ENCODE measurements at places on chromosomes 7 and 10. TPM values are rescaled to one million over a fixed set of nuclear protein-coding genes. Genes with fewer than 3 reads are reported as not detected.

GRCh38 chr10:86362586-86363183 is 3.9 kb downstream of the GRID1 start:
- DNase-seq = no peak

DNA sequence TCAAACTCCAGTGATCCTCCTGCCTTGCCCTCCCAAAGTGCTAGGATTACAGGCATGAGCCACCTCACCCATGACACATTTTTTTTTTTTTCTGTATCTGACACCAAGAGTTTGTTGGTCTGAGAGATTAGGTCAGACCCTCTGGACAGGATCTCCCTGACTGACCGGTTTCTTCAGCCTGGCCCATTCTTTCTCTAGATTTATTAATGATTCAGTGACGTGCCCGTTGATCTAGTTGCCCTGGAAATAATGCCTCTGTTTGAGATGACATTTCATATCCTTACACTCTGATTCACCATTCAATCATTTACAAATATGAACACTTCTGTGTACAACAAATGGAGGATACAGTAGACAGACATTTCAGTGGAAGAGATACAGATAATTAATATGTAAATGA is 1.4 kb upstream of the ZNF212 start:
- DNase-seq = no peak

- peak; percentile 74 for DNase-seq
Measured at GRCh38 chr7:131071786-131072504, 255.7 kb upstream of the MKLN1 start.

- DNase-seq = no peak
Measured at GRCh38 chr10:121250995-121251764, 347.1 kb downstream of the FGFR2 start.

CYP26A1 gene
- not detected for polyA plus RNA-seq

DNA sequence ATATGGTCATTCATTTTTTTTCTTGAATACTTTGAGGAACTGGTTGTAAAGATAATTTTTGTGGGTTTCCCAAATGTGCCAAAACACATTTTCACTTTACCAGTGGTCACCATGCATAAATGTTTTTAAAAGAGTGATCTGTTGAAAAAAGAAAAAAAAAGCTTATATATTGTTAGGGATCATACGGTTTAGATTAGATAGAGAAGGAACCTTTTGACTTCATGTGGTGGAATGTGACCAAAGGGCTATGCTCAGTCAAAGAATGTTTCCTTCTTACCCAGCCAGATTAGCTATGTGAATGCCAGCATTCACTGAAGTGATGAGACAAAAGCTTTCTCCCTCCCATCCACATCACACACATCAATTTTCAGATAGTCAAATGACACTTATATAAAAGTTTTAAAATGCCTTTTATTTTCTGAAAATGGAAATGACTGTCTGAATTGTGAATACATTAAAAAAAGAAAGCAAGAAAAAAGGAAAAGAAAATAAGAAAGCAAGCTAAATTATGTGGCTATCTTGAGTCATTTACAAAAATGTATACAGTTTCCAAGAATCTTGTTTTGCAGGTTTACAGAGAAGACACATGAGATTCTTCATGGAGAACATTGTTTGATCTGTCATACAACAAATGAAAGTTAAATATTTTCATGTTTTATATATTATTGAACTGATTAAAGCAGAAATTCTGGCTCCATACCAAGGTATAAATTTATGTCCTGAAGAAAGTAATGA is 8.6 kb upstream of the CPED1 start:
- no peak for DNase-seq

- DNase-seq = no peak
Measured at GRCh38 chr7:963236-964078, 9.0 kb upstream of the ADAP1 start.

RET gene
- 0.28 TPM for polyA plus RNA-seq

- no peak for DNase-seq
Measured at GRCh38 chr10:77188000-77188395, 449.6 kb downstream of the KCNMA1 start.

GRCh38 chr7:19390795-19391194 is 245.6 kb upstream of the FERD3L start:
- DNase-seq = no peak

NDUFB8 gene
- 160 TPM for polyA plus RNA-seq

Data from fibroblast of lung (primary cell).